ENCODE measurements at places on chromosomes 5 and 9.
A peak's percentile ranks its signal among the peaks of the same experiment; 100 is the strongest.

- DNase-seq = no peak
These were observed 722 bp upstream of the DCP2 start for GRCh38 chr5:112975721-112976431.

GRCh38 chr5:66829826-66830225 is 233.6 kb downstream of the MAST4 start:
- DNase-seq = no peak

DNA sequence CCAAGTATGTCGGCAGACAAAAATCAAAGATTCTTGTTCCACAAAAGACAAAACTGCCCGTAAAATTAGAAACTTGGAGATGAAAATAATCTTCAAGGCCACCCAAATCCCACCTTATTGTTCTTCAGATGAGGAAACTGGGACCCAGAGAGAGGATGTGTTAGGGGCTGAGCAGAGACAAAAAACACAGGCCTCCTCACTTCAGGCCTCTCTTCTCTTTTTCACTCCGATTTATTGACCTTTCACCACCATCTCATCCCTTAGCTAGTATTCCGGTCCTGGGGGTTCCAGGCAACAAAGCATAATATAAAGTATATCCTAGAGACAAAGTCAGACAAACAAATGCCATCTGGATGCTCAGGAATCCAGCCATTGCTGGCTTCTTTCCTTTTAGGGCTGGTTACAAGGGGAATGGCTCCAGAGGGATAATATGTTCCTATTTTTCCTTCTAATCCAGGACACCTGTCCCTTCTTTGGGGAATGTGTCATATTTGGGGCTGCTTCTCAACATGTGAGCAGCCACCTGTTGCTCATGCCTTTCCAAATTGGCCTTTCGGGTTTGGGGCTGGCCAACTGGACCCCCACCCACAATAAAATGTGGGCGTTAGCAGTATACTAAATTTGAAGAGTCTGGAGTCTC is 42.2 kb upstream of the AFAP1L1 start:
- no peak for DNase-seq

DNA sequence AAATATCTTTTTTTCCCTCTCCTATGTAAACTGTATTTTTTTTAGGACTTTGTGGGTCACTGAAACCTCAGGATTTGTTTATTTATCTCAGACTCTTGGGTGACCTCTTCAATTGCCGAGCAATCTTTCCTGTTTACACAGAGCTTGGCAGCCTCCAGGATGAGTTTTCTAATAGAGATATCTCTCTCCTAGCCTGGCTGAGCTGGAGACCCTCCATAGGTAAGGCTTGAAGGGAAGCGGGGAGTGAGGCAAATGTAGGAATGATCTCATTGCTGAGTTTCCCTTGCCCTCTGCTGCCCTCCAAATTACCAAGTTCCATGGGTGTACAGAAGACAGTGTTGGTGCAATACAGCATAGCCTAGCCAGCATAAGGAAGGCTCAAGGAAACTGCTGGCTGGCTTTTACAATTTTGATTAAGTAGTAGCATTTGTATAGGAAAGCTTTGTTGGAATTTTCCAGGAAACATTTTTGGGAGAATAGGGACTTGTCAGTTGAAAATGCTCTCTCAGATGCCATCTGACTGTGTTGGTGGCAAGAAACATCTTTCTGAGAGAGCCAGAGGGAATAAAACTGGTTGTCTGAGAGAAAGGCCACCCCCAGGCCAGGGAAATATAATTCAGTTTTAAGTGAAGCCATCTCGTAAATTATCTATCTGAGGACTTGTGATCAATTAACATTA is 116.0 kb downstream of the NMUR2 start:
- no peak for DNase-seq

- peak; percentile 79 for DNase-seq
These were observed 2.5 kb downstream of the IL11RA start for GRCh38 chr9:34654323-34655051.

GRCh38 chr5:57887851-57888621 is 405.4 kb upstream of the ACTBL2 start:
- peak; percentile 73 for DNase-seq

DNA sequence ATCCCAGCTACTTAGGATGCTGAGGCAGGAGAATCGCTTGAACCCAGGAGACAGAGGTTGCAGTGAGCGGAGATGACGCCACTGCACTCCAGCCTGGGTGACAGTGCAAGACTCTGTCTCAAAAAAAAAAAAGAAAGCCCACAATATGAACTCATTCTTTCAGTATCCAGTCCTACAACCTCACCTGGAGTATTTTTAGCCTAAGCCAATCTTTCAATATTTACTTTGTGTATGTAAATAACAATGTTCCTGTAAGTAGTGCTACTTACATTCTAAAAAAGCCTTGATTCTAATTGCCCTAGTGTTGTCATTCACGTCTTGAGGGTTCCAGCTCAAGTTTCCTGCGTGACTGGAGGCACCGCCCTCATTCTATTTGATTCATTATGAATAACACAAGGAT is 62.0 kb downstream of the BHMT start:
- no peak for DNase-seq

DNA sequence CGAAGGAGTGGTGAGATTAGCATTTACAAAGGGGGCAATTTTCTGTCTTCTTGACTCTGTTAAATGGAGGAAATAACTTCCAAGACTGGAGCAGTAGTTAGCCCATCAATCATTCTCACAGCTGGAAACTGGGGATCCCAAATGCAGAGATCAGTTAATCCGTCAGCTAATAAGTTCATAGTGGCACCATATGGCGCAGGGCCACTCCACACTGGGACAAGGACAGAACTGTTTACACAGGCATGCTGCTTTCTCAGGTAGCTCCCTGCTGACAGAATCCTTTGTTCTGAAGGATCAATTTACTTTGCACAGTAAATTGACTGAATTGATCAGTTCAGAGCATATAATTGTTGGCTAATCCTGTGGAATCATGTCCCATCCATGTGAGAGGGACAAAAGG is 395.7 kb downstream of the TMEM161B start:
- no peak for DNase-seq

DNA sequence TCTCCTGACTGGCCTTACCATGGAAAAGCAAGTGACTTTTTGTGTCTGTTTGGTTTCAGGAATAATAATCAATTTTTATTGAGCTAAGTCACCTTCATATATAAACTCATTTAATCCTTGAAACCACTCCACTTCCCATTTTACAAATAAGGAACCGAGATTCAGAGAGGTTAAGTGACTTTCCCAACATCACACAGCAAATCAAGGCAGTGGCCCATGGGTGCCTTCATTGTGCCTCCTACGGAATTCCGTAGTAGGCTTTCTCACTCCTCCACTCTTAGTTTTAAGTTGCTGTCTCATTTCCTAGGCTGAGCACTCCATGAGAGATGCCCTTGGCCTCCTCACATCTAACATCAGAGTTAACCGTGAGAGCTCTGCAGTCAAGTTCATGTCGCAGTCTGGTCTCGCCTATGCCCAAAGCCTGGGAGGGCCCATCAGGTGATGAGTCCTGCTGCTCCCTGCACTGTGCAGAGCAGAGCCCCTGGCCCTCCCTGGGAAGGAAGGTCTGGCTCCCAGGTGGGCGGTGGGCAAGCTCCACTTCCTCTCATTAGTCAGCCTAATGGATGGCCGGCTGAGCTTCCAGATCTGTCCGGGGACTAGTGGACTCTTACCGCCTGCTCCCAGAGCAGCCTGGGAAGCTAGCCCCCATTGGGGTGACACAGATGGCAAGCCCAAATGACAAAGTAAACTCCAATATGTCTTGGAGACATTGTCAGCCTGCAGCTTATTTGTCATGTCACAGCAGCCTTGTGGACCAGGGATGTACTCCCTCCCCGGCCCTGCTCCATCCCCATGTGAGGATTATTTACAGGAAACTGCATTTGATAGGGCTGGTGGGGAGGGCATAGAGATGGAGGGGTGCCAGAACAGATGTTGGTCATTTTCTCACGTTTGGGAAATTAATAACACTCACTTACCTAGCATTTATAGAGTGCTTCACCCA is 123.4 kb downstream of the MVB12B start:
- no peak for DNase-seq

GRCh38 chr9:16023446-16023845 is 470.6 kb downstream of the CCDC171 start:
- DNase-seq = no peak

GRCh38 chr9:70121818-70122436 is 78.3 kb downstream of the MAMDC2 start:
- DNase-seq = no peak

GRCh38 chr9:117826837-117827236 is 122.6 kb downstream of the TLR4 start:
- peak; percentile 3 for DNase-seq

DNA sequence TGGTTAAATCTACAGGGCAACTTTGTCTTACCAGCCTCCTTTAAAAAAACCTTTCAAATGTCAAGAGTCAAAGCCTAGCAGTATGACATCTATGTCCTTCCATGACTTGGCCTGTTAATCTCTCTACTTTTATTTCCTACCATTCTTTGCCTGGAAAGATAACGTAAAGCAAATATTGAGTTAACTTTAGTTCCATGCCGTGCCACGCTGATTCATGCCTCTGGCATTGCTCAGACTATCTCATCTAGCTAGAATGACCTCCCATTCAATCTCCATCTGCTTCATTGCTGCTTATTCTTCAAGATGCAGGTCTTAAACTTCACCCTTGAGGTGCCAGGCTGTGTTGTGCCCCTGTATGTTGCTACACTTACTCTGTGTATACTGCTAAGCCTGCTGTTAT is 729.8 kb downstream of the EFNA5 start:
- no peak for DNase-seq

GRCh38 chr5:16663840-16664239 is 47.0 kb upstream of the RETREG1 start:
- DNase-seq = no peak

DNA sequence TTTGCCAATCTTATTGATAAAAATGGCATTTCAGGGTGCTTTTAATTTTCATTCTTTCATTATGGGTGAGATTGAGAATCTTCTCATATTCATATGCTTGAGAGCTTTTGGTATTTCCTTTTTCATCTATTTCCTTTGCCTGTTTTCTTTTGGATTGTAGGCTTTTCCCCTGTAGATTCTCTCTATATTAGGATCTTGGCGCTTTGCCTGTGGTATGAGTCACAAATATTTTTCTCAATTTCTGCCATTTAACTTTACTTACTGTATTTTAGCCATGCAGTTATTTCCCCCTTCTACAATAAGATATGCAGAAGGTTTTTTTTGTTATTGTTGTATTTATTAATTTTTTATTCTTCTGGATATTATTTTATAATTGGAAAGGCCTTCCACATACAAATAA is 21.5 kb upstream of the KLF9 start:
- no peak for DNase-seq

GRCh38 chr9:5443850-5444249 is 6.1 kb upstream of the PLGRKT start:
- no peak for DNase-seq

DNA sequence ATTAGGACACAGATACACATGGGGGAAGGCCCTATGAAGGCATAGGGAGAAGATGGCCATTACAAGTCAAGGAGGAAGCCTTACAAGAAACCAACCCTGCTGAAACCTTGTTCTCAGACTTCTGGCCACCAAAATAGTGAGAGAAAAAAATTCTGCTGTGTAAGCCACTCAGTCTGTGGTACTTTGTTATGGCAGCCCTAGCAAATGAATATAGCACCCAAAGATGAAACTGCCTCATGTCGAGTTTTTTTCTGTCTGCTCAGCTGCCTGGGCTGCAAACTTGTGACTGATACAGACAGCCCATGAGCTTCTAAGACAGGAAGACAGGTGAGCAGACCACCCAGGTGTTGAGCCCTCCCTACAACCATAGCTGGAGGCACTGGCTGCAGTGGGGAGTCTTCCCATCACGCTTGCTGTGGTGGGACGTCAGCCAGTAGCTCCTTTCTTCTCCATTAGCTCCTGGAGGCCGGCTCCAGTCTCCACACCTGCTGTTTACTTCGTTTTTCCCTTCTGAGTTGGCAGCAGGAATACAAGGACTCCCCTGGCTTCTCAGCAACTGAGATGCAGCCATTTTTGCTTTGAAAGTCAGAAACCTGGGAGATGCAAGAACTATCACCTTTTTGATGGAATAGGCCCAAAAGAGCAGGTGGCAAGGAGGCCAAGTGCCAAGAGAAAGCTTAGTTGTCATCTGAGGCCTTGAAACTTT is 164.9 kb downstream of the SEMA6A start:
- no peak for DNase-seq

- no peak for DNase-seq
These were observed 11.1 kb downstream of the C5orf47 start for GRCh38 chr5:174000076-174000475.

DNA sequence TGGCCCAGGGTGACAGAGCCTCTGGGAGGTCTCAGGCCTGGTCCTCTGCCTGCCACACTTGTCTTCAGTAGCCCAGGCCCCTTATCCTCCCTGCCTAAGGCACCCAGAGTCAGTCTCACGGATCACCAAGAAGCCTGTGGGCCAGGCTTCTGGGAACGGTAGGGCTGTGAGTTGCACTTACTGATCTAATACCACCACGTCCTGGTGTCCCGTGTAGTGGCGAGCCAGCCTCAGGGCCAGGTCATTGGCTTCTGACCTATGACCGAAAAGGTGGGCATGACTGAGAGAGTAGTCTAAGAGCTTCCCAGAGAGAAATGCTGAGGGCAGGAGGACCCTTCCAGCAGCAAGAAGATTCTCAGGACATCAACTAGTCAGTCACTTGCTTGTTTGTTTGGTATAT is 7.4 kb downstream of the PHYKPL start:
- no peak for DNase-seq

DNA sequence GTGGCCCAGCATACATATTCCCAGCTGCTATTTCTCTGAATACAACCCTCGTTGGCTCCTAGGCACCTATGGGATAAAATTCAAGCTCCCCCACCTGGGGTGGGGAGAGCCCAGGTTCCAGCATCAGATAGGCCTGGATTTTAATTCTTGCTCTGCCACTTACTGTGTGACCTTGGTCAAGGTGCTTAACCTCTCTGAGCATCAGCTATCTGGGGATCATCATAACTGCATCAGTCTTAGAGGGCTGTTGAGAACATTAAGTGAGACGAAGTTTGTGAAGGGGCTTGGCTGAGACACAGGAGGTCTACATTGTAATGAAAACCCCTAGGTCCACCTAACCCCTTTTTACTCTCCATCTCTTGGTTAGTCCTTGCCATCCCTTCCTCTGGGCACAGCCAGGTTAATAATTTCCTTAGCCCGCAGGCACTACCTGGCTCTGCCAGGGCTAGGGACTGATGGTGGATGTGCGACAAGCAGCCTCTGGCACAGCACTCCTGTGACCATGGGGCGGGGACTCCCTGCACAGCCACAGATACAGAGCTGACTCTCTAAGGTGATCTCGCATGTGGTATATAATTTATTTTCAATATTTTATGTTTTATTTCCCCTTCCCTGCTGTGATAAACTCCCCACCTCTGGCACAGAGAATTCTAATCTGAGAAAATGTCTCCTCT is 68.7 kb downstream of the CRB2 start:
- DNase-seq = no peak

GRCh38 chr5:126499853-126500342 is 76.7 kb downstream of the GRAMD2B start:
- no peak for DNase-seq

- no peak for DNase-seq
These were observed 169.5 kb downstream of the PIK3R1 start for GRCh38 chr5:68384936-68385594.

- DNase-seq = no peak
These were observed 3.6 kb upstream of the AGPAT2 start for GRCh38 chr9:136690806-136691261.
